Muscle of leg (tissue), 16 donors: ENCODE measurements at places on chromosomes 7 and 10.
A peak's percentile ranks its signal among the peaks of the same experiment; 100 is the strongest.

- DNase-seq = no peak
Measured at GRCh38 chr7:125561006-125561405, 631.4 kb upstream of the POT1 start.

GRCh38 chr10:30430544-30431298 lies 3.3 kb upstream of the MAP3K8 start:
- DNase-seq = no peak

GRCh38 chr7:155470686-155471638 lies 13.0 kb downstream of the EN2 start:
- no peak for DNase-seq

- DNase-seq = no peak
Measured at GRCh38 chr7:113321201-113321600, 202.8 kb upstream of the SMIM30 start.

DNA sequence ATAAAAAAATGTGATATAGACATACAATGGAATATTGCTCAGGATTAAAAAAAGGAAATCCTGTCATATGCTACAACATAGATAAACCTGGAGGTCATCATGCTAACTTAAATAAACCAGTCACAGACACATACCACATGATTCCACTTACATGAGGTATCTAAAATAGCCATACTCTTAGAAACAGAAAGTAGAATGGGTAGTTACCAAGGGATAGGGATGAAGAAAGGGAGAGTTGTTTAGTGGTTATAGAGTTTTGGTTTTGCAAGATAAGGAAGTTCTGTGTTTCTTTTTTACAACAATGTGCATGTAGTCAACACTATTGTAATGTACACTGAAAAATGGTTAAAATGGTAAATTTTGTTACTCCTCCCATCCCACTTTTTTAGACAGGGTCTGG lies 30.5 kb downstream of the BICC1 start:
- DNase-seq = no peak

DNA sequence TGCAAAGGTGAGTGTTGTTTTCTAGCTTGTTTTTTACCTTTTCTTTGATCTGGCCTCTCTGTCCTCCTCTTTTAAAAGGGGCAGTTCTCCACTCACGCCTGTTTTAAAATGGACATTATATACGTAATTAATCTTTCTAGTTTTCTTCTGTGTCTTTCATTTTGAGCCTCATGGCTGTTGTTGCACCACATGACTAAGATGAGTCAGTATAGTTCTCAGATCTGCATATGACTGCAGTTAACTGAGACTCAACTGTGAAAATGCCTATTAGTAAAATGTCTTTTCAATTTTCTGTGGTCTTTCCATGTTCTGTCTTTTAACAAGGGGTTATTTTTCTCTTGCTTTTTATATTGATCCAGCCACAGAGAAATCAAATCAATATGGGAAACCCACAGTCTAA lies 296.1 kb downstream of the CDK14 start:
- no peak for DNase-seq

DNA sequence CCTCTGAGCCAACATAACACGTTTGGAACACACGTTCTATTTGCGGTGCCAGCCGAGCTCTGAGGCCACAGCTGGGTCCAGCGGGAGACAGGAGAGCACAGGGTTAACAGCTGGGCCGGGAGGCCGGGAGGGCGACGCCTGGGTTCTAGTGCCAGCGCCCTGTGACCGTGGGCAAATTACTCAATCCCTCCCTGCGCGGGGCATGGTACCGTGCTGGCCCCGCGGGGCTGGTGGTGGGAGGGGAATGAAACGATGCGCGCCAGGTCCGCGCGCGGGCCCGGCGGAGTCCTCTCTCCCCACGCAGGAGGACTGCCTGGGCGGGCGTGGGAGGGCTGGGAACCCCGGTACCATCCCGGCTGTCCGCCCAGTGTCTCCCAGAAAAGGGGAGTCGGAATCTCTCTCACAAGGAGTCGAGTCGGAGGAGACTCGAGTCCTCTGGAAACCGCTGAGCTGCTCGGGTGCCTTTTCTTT lies 30.4 kb downstream of the LEP start:
- DNase-seq = peak; percentile 15

DNA sequence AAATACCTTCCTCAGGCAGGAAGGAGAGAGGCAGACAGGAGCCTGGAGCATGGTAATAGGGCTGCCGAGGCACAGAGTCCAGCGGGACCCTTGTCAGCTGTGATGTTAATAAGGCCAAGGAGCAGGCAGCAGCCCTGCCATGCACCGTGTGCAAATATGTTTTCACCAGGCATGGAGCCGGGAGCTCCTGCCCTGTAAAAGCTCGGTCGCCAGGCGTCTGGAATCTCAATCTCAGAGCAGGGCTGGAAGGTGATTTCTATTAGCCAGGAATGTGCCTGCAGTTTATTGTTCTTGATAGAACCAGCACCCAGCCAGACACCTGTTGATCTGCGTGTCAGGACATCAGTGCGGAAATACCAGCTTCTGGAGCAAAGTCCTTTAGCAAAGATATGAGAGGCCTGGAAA lies 469.8 kb downstream of the GLRX3 start:
- peak; percentile 21 for DNase-seq

GRCh38 chr10:35635576-35635975 lies 6.5 kb downstream of the FZD8 start:
- DNase-seq = peak; percentile 88

DNA sequence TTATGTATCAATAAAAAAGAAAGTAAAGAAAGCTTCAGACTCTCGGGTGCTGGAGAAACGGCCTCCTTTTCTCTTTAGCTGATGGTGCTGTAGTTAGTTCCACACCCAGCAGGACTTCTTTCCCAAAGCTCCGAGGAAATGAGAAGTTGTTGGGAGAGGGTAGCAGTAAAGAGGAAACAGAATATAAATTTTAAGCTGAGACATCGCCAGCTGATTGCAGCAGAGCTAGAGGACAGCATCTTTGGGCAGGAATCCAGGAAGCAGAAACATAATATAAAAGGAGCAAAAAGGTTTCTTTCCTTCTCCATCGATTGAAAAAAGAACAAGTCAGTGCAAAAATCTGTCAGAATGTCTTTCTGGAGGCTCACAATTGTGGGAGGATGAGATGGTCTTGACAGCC lies 616.9 kb upstream of the FOXK1 start:
- peak; percentile 69 for DNase-seq

DNA sequence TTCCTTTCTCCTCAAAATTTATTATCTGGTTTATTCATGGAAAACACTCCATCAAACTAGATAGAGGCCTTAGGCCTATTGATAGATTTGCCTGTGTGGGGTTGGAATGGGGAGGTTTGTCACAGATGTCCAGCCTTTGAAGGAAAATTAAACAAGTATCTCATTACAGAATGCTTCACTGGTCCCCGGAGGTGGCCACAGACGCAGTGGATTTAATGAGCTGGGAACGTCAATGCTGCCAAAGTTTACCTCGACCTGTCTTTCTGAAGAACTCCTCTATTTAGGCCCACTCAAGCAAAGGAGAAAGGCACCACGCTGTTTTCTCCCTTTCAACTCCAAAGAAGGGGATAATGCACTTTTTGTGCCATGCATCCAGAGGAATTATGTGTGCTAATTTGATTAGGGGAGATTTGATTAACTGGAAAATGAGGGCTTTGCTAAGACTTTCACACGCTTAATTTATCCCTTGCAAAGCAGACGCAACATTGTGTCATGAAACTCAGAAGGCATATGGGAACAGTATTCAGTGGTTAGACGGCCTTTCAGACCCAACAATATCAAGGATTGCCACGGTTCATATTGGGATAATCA lies 558.8 kb upstream of the GALNT17 start:
- peak; percentile 59 for DNase-seq

DNA sequence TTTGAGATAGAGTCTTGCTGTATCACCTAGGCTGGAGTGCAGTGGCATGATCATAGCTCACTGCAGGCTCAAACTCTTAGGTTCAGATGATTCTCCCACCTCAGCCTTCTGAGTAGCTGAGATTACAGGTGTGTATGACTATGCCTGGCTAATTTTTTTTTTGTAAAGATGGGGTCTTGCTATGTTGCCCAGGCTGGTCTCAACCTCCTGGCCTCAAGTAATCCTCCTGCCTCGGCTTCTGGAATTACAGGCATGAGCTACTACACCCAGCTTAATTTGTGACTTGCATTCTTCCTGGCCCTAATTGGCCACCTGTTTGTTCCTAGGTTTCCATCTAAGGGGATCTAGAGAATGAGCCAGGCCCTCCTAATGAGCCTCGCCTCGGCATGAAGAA lies 9.3 kb downstream of the ARHGAP22 start:
- DNase-seq = no peak

DNA sequence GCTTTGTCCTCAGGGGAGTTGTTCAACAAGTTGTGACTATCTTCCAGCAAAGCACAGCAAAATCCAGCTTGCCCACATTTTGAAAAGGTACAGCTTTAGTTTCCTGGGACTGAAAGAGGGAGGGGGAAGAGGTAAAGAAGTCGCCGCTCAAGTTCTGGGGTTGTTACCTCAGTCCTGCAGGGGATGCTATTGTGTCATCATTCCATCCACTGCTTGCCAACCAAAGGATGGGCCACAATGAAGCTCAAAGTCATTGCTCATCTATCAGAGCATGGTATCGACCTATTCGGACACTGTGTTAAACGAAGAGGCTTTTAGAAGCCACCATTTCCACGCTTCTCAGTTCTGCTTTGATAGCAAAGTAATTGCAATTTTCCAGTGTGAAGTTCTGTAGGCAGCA lies 34.3 kb downstream of the NPY start:
- DNase-seq = no peak

DNA sequence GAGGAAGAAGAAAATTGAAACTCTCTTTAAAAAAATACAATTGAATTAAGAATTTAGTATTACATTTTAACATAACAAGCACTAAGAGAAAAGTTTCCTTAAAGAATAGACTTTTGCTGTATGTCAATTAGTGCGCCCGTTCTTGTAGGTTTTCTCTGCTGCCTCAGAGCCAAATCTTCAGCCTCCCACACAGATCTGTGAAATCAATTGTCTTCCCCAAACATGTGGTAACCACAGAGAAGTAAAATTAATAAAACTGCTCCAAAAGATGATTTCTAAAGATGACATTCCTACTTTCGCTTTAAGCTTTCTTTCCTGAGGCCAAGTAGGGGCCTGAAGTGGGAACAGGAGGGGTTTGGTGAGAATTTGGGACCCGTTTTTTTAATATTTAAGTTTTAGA lies 113.2 kb upstream of the ADO start:
- DNase-seq = peak; percentile 78

DNA sequence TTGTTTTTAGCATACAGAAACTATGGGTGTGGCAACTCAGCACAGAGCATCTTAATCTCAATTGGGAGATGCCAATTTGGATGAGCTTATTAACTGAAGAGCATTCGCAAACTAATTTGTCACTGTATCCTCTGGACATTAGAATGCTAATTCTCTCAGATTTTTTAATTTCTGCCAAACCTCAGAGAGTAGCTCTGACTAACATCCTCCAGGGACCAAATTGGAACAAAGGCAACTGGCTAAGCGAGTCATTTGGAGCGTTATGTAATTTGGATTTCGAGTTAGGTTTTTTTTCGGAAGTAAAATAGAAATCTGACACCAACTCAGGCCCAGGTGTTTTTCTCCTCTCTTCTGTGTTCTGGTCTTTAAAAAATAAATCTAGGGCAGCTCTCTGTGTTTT lies 201.9 kb downstream of the BMPER start:
- DNase-seq = peak; percentile 97

DNA sequence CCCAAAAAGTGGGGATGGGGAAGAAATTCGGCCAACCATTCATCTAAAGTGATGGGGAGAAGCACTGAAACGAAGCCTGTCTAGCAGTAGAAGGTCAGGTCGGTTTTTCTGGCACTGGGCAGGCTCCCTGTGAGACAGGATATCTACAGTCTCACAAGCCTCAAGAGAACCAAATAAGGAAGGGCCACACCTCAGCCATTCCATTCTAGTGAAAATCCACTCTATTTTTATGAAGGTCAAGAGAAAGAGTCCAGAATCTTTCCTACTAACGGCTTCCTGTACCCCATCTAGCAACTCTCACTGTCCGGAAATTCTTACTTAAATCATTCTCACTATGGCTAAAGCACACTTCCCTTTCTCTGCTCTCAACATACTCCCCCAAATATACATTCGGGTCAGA lies 267.1 kb downstream of the PRPF18 start:
- no peak for DNase-seq

GRCh38 chr7:25384788-25385505 lies 156.7 kb upstream of the NPVF start:
- DNase-seq = peak; percentile 60

DNA sequence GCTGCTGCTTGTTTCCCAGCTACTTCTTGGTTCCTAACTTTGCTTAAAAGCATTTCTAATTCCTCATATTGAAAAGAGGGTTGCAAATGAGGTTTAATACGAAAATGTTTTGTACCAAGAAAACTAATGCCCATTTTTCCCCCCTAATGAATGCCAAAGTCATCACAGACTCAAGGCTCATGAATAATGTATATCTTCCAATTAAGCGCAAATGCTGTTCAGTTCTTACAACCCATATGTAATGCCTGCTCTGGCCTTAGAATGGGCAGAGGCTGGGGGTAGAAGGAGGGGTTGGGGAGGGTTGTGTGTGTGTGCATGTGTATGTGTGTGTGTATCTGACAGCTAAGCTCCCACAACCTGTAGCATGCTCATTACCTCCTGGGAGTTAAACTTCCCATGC lies 901.7 kb downstream of the KCNMA1 start:
- no peak for DNase-seq

DNA sequence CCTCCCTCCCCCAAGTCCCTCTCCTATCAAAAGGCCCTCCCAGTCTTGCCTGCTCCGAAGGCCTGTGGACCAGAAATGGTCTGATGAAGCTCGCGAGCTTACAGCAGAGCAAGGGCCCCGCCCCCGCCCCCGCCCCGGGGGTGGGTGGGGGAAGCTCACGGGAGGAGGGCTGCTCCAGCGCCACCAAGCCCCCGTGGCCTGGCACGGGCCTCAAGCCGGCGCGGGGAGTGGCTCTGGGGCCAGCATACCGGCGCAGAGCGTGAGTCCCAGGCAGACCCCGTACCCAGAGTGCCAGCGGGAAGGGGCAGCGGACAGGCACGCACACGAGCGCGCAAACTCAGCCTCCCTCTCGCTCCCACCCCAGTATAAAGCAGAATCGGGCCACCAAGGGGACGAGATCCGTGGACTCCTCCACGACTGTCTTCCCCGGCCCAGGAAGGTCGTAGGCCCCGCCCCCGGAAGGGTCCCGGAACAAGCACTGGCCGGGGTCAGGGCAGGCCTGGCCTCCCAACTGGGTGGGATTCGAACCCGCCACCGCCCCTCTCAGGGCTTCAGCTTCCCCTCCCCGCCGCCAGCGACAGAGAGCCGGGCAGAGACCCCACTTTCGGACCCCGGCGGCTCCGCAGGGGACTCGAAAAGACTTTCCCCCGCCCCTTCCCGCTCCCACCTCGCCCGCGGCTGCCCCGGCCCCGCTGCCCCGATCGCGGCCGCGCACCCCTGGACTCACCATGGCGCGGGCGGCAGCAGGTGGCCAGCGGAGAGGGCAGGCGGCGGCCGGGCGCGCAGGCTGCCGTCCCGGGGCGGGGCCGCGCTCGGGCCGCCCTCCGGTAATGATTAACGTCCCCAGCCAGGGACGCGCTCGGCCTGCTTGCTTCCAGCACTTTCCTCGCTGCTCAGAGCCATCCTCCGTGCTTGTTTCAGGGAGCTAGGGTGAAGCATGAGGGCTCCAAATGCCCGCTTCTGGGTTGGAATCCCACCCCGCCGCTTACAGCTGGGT lies at the start of gene PCBD1:
TSS of gene PCBD1 (minus strand) at position 762 of the 997 bp plus-strand sequence. CDS start at position 730, 32 bp downstream.
- DNase-seq = peak; percentile 88
